Parietal lobe (tissue), 2 donors: ENCODE measurements at places on chromosomes 13 and 19. TPM values are rescaled to one million over a fixed set of nuclear protein-coding genes. Genes with fewer than 3 reads are reported as not detected.

FXYD3 gene
- not detected for total RNA-seq

CPB2 gene
- not detected for total RNA-seq

PSG3 gene
- not detected for total RNA-seq

CLEC4G gene
- not detected for total RNA-seq

ZNF575 gene
- total RNA-seq: 0.94 TPM

SHISA7 gene
- 8.5 TPM for total RNA-seq

C19orf85 gene
- not detected for total RNA-seq

PTH2 gene
- not detected for total RNA-seq

ADPRHL1 gene
- total RNA-seq: 1.6 TPM

ZNF221 gene
- total RNA-seq: 41.0 TPM

ZNF845 gene
- total RNA-seq: 21.3 TPM

PTGIR gene
- total RNA-seq: not detected

TNFSF9 gene
- total RNA-seq: 1.9 TPM

VMAC gene
- total RNA-seq: 8.5 TPM

KLK5 gene
- not detected for total RNA-seq

PRSS57 gene
- total RNA-seq: not detected

TUBB4A gene
- total RNA-seq: 215 TPM

HIF3A gene
- total RNA-seq: 12.2 TPM

ODAD3 gene
- total RNA-seq: 0.63 TPM

OLFM4 gene
- total RNA-seq: 0.31 TPM

SIGLEC8 gene
- 0.63 TPM for total RNA-seq

POU2F2 gene
- total RNA-seq: 12.2 TPM

CD79A gene
- not detected for total RNA-seq

ARRDC2 gene
- 1.9 TPM for total RNA-seq

ZNF682 gene
- total RNA-seq: 25.0 TPM

IGSF23 gene
- total RNA-seq: not detected

RASGRP4 gene
- not detected for total RNA-seq

OR7A5 gene
- total RNA-seq: not detected

SLC6A16 gene
- 0.94 TPM for total RNA-seq

ZNF491 gene
- total RNA-seq: 18.5 TPM

CIRBP gene
- total RNA-seq: 380 TPM

NUMBL gene
- 39.8 TPM for total RNA-seq

CEACAM8 gene
- total RNA-seq: not detected

DENND1C gene
- not detected for total RNA-seq

MTUS2 gene
- 6.9 TPM for total RNA-seq

ETV2 gene
- total RNA-seq: 0.94 TPM

JSRP1 gene
- not detected for total RNA-seq

RFX1 gene
- 4.4 TPM for total RNA-seq

LILRA1 gene
- total RNA-seq: not detected

CYP4F12 gene
- not detected for total RNA-seq

ZNF211 gene
- total RNA-seq: 51.3 TPM

OR7C1 gene
- not detected for total RNA-seq

GPR12 gene
- 44.1 TPM for total RNA-seq

KDM4B gene
- total RNA-seq: 60.1 TPM

EVI5L gene
- total RNA-seq: 57.0 TPM

TUBA3C gene
- total RNA-seq: not detected

SPRED3 gene
- total RNA-seq: 2.5 TPM

RNF17 gene
- total RNA-seq: 2.2 TPM

PPM1N gene
- 0.94 TPM for total RNA-seq

PGLYRP1 gene
- total RNA-seq: not detected

KLC3 gene
- not detected for total RNA-seq

ZNF880 gene
- 122 TPM for total RNA-seq

CACNA1A gene
- 83.9 TPM for total RNA-seq

C19orf81 gene
- total RNA-seq: not detected
